Naive thymus-derived CD4-positive, alpha-beta T cell (primary cell): ENCODE measurements at places on chromosomes 6 and 20. TPM values are rescaled to one million over a fixed set of nuclear protein-coding genes. Genes with fewer than 3 reads are reported as not detected.

The MACROD2 gene
- total RNA-seq, result 0.27 TPM

DNA sequence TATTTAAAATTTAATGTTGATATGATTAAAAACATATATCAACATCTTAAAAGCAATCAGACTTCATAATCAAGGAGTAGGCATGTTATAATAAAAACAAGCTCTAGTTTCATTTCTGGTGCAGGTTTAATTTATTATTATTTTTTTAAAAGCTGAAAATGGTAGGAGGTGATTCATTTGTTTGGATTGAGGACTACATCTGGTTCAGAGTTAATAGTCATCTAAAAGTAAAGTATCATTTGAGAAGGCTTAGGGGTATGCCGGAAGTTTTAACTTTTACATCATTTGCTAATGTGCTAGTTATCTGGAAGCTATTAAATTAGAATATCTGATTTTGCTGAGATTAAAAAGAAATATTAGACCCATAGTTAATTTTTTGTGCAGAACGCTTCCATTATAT, 169.5 kb upstream of the LAMA2 start:
- H3K36me3 ChIP-seq, result no peaks in the 10 kb centered on the region
- no peaks in the 10 kb centered on the region for H3K4me1 ChIP-seq
- no peak for DNase-seq
- H3K4me3 ChIP-seq, result no peak overlapping the region

- DNase-seq, result peak; percentile 23
- H3K36me3 ChIP-seq, result no peaks in the 10 kb centered on the region
- H3K4me1 ChIP-seq, result no peaks in the 10 kb centered on the region
- H3K27ac ChIP-seq, result no peak overlapping the region
- peaks cover 3% of the 10 kb centered on the region for H3K27me3 ChIP-seq
- H3K4me3 ChIP-seq, result no peak overlapping the region
Observed at GRCh38 chr20:61263084-61263695, 11.1 kb downstream of the CDH4 start.

GRCh38 chr6:11251553-11252360, 19.3 kb upstream of the NEDD9 start:
- peaks cover 11% of the 10 kb centered on the region for H3K4me1 ChIP-seq
- H3K27me3 ChIP-seq, result no peaks in the 10 kb centered on the region
- no peak overlapping the region for H3K27ac ChIP-seq
- H3K36me3 ChIP-seq, result no peaks in the 10 kb centered on the region
- no peak overlapping the region for H3K4me3 ChIP-seq

DNA sequence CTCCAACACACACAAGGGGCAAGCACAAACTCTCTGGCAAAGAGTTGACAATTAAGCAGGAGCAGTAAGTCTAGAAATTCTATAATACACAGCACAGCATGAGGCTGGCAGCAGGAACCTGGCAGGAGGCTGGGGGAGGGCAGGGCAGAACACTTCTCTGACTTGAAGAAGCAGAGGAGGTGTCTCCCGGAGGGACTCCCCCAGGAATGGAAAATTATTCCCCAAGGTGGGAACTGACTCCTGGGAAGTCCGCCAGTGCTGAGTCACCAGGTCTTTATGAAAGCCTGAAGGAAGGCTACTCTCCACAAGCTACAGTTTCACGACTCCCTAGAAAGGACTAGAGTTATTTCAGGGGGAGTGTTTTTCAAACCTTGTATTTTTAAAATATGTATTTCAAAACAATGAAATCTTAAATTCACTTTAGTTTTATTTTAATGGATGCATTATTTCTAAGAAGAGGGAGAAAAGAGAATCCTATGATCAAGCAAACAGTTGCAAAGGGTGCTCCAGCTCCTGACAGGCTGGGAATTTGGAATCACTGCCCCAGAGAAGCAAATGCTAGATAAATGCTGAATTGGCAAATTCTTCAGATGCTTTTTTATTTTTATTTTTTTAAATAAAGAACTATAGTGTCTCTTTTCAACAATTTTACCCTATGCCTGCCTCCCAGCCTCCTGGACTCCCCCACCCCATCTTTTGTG, 192.8 kb downstream of the LY86 start:
- no peak for DNase-seq
- no peaks in the 10 kb centered on the region for H3K36me3 ChIP-seq
- no peak overlapping the region for H3K27ac ChIP-seq
- no peak overlapping the region for H3K4me3 ChIP-seq
- no peaks in the 10 kb centered on the region for H3K27me3 ChIP-seq
- no peaks in the 10 kb centered on the region for H3K4me1 ChIP-seq

DNA sequence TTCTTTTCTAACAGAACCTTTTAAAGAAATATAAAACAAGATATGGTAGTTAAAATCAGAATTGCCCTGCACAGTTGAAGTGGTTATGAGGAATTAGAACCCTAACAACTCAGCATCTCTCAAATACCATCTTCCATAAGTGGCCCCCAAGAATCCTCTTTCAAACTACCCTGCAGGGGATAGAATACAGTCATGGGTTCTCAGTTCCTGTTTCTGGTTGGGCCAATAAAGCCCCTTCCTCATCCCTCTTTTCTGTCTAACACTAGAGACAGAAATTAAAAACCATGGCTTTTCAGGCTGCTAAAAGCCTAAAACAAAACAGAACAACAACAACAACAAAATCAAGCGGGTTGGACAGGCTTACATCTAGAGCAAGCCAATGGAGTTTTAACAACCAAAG, 6.7 kb upstream of the LCA5 start:
- H3K27me3 ChIP-seq, result no peaks in the 10 kb centered on the region
- no peaks in the 10 kb centered on the region for H3K4me1 ChIP-seq
- no peak overlapping the region for H3K27ac ChIP-seq
- H3K36me3 ChIP-seq, result no peaks in the 10 kb centered on the region

DNA sequence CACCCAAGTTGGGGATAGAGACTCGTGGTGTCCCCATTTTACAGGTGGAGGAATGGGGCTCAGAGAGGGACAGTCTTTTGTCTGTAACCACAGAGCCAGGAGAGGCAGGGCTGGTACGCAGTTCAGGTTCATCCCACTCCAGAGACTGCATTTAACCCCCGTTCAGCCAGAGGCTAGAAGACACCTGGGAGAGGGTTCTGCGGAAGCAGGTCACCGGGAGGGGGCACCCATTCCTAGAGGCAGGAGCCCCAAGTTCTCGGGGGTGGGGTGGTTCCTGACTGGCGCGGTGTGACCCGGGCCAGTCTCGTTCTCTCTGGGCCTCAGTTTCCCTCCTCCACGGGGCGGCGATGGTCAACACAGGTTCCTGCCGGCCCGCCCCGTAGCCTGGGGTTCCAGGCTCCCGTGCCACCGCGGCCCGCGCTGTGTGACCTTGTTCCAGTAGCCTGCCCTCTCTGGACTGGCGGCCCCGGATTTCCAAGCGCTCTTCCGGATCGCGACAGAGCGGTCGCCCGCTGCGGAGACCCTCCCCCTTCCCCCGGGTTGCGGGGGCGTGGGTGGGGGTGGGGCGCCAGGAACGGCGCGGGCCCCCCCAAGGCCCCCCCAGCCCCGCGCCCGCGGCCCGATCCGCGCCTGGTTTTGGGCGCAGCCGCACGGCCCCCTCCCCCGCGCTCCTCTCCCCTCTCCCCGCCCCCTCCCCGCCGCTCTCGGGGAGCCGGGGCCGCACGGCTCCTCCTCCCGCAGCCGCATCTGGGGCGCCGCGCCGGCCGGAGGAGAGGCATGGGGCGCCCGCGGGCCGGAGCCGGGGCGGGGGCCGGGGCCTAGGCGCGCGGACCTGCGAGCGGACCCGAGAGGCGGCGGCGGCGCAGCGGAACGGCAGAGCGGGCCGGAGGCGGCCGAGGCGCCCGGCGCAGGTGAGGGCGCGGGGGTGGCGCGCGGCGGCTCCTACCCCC, at the start of gene DLGAP4:
Gene DLGAP4, plus strand, starts transcription at position 738 of the 950 bp plus-strand sequence. CDS start 125,379 bp downstream, outside the sequence.
- H3K36me3 ChIP-seq, result no peaks in the 10 kb centered on the region
- no peak for DNase-seq
- no peaks in the 10 kb centered on the region for H3K4me1 ChIP-seq
- H3K27ac ChIP-seq, result no peak within 1 kb of the TSS
- H3K27me3 ChIP-seq, result peaks cover 3% of the 10 kb centered on the region
- H3K4me3 ChIP-seq, result no peak within 1 kb of the TSS

GRCh38 chr6:83429857-83430610, 817 bp downstream of the ME1 start:
- H3K4me3 ChIP-seq, result no peak overlapping the region
- no peak overlapping the region for H3K27ac ChIP-seq
- H3K4me1 ChIP-seq, result no peaks in the 10 kb centered on the region
- DNase-seq, result no peak

The COL19A1 gene
- total RNA-seq, result not detected in 2 replicates

- H3K27me3 ChIP-seq, result no peaks in the 10 kb centered on the region
- H3K36me3 ChIP-seq, result no peaks in the 10 kb centered on the region
- no peak overlapping the region for H3K4me3 ChIP-seq
- H3K4me1 ChIP-seq, result no peaks in the 10 kb centered on the region
- no peak for DNase-seq
- no peak overlapping the region for H3K27ac ChIP-seq
Observed at GRCh38 chr6:98529364-98529763, 305.0 kb upstream of the POU3F2 start.

GRCh38 chr6:15510536-15511247, 152.1 kb downstream of the DTNBP1 start:
- DNase-seq, result no peak
- H3K27me3 ChIP-seq, result no peaks in the 10 kb centered on the region
- no peak overlapping the region for H3K4me3 ChIP-seq
- H3K27ac ChIP-seq, result no peak overlapping the region

DNA sequence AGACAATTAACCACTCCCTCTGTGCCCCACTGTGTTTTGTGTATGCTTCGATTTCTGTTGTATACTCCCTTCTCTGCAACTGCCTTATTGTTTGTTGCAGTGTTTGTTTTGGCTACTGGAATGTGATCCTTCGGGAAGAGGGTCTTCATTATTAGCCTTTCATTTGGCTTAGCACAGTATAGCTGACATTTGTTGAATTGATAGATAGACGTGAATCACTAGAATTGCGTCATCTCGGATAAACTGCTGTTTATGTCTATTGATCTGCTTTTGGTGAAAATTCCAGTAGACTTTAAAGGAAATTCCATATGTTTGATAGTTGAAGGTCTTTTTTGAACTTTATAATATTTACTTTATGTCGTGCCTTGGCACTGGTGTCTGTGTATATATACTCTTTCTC, 189.9 kb upstream of the EYA4 start:
- no peaks in the 10 kb centered on the region for H3K4me1 ChIP-seq
- H3K27ac ChIP-seq, result no peak overlapping the region
- no peaks in the 10 kb centered on the region for H3K27me3 ChIP-seq
- H3K36me3 ChIP-seq, result no peaks in the 10 kb centered on the region
- H3K4me3 ChIP-seq, result no peak overlapping the region

The SLC13A3 gene
- total RNA-seq, result 0.37 TPM

The DLK2 gene
- total RNA-seq, result 0.56 TPM

- H3K27ac ChIP-seq, result no peak overlapping the region
- H3K4me1 ChIP-seq, result no peaks in the 10 kb centered on the region
- DNase-seq, result no peak
- no peaks in the 10 kb centered on the region for H3K36me3 ChIP-seq
Observed at GRCh38 chr20:40519918-40520317, 169.1 kb downstream of the MAFB start.

The TSBP1 gene
- not detected in 2 replicates for total RNA-seq

DNA sequence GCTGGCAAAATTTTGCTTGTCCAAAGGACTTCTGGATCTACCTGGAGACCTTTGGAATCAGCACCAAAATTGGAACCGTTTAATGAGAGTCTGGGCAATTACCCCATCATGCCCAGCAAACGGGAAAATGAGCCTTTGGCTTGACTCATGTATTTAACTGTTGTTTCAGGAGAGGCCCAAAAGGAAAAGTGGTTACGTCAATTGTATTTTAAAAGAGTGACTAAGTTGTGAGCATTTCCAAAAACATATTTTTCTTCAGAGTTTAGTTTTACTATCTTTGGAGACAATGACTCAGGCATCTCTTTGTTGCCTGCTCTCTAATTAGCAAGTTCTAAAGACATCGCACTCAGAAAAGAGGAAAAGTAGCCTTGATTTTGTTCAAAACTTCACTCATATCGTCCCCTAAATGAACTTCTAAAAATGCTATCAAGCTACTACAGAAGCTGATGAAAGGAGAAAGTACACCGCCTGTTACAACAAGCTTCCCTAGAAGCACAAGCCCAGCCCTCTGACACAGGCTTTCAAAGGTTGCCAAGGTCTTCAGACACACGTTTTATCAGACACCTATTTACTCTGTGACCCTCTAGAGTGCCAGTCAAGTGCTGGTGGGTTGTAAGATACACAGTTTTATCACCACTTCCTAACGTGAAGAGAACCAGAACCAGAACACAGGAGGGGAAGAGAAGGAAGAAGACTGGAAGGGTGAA, 146.2 kb downstream of the TBX18 start:
- H3K36me3 ChIP-seq, result no peaks in the 10 kb centered on the region
- H3K27me3 ChIP-seq, result no peaks in the 10 kb centered on the region
- no peak overlapping the region for H3K4me3 ChIP-seq
- DNase-seq, result no peak
- H3K27ac ChIP-seq, result no peak overlapping the region

DNA sequence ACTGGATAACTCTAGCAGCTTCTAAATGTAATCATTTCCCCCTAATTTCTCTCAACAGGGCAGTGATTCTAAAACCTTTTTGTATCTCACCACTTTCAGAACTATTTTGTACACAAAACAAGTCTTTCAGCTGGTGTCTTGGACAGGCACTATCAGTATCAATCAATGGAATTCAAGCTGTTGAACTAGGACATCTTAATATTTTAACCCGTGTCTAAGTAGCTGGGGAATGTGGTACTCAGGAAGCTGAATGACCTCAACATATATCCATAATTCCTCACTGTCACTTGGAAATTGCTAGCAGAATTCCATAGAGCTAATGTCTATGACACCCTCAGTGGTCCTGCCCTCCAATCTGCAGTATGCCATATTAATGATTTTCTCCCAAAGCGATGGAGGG, 24.5 kb downstream of the ADAT2 start:
- no peak overlapping the region for H3K27ac ChIP-seq
- H3K36me3 ChIP-seq, result no peaks in the 10 kb centered on the region
- H3K4me3 ChIP-seq, result no peak overlapping the region
- DNase-seq, result no peak
- H3K4me1 ChIP-seq, result no peaks in the 10 kb centered on the region

DNA sequence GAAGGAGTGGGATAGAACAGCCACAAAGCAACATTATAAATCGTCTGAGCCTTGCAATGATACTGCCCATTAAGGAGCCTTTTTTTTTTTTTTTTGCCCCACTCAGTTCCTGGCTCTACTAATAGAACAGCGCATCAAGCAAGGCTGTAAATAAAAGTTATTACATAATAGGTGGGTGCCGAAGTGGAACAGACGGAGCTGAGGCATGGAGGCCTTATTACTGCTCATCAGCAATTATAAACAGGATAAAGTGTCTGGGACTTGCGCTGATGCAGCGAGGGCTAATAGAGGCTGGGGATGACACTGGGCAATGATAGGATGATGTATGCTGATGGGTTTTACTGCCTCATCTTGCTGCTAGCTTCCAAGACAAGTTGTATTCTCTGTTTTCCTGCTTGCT, 272.1 kb downstream of the ZFAND3 start:
- no peak for DNase-seq
- no peaks in the 10 kb centered on the region for H3K36me3 ChIP-seq
- H3K27me3 ChIP-seq, result no peaks in the 10 kb centered on the region
